Fibroblast of lung (primary cell): ENCODE measurements at places on chromosomes 5 and 9. TPM values are rescaled to one million over a fixed set of nuclear protein-coding genes. Genes with fewer than 3 reads are reported as not detected.

- H3K27ac ChIP-seq: no peak overlapping the region
- H3K27me3 ChIP-seq: no peaks in the 10 kb centered on the region
- H3K36me3 ChIP-seq: no peaks in the 10 kb centered on the region
- peaks cover 15% of the 10 kb centered on the region for H3K4me1 ChIP-seq
- peak overlapping the region; percentile 35 for H3K4me3 ChIP-seq
- no peak for DNase-seq
These were observed 571 bp upstream of the S1PR3 start for GRCh38 chr9:88990729-88991065.

GRCh38 chr5:32709750-32710549, 1.2 kb upstream of the NPR3 start:
- DNase-seq: peak; percentile 79
- peaks cover 8% of the 10 kb centered on the region for H3K27me3 ChIP-seq
- peaks cover 7% of the 10 kb centered on the region for H3K4me1 ChIP-seq
- H3K4me3 ChIP-seq: peak overlapping the region; percentile 81

DNA sequence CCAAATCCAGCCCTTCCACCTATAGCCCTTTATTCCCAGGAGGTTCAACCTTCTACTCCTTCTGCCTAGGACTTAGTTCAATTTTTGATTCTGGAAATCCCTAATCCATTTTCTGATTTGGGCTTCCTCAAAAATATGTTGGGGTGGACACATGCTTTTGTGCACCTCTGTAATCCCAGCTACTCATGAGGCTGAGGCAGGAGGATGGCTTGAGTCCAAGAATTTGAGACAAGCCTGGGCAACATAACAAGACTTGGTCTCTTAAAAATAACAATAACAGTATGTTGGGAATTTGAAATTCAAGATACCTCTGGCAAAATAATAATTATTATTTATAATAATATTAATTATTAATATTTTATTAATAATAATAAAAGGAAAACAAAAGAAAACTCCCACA, 188.7 kb upstream of the TLE4 start:
- no peaks in the 10 kb centered on the region for H3K36me3 ChIP-seq
- H3K27me3 ChIP-seq: no peaks in the 10 kb centered on the region
- H3K27ac ChIP-seq: no peak overlapping the region
- no peak overlapping the region for H3K4me3 ChIP-seq

DNA sequence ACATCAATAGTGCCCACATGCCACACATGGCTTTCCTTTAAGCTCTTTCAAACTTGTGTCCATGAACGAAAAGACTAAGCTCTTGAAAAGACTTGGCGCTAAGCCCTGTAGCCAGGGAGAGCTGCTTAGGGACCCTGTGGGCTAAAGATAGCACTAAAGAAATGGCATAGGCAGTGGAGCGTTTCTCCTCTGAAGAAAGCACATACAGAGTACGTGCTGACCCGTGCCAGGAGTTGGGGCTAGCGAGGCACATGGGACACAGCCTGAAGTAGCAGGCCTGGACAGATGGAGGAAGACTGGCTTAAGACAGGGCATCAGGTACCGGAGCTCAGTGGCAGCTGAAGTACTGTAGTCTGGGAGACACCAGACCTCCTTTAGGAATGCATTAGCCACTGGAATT, 39.7 kb downstream of the ADGRV1 start:
- DNase-seq: no peak
- no peak overlapping the region for H3K4me3 ChIP-seq
- no peak overlapping the region for H3K27ac ChIP-seq
- H3K36me3 ChIP-seq: no peaks in the 10 kb centered on the region
- H3K27me3 ChIP-seq: no peaks in the 10 kb centered on the region

DNA sequence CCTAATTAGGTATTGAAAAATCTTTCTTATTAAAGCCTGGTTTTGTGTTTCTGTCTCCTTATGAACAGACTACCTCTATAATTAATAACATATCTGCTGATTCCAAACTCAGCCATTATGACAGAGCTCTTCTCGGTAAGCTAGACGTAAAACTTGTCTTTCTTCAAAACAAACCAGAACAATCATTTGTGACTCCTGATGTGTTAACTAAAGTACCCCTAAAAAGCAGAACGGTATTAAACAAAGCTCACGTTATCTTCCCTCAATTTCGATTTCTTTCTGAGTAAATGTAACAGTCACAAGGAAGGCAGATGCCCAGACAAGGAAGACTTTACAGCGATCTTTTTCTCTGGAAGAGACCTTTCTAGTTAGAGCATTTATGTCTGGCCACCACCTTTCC, 1.8 kb downstream of the SEMA5A start:
- peak overlapping the region; percentile 66 for H3K27ac ChIP-seq
- H3K4me1 ChIP-seq: no peaks in the 10 kb centered on the region
- DNase-seq: no peak
- no peaks in the 10 kb centered on the region for H3K27me3 ChIP-seq

- H3K27me3 ChIP-seq: no peaks in the 10 kb centered on the region
- no peaks in the 10 kb centered on the region for H3K4me1 ChIP-seq
- no peaks in the 10 kb centered on the region for H3K36me3 ChIP-seq
- peak; percentile 9 for DNase-seq
These were observed 294.7 kb downstream of the CHSY3 start for GRCh38 chr5:130198927-130199326.

- no peaks in the 10 kb centered on the region for H3K4me1 ChIP-seq
- no peak for DNase-seq
- H3K27ac ChIP-seq: no peak overlapping the region
- no peak overlapping the region for H3K4me3 ChIP-seq
- H3K36me3 ChIP-seq: no peaks in the 10 kb centered on the region
These were observed 67.0 kb downstream of the STX17 start for GRCh38 chr9:99973455-99973854.

GRCh38 chr5:93401634-93402213, 179.3 kb downstream of the NR2F1-AS1 start:
- H3K27me3 ChIP-seq: no peaks in the 10 kb centered on the region
- no peaks in the 10 kb centered on the region for H3K4me1 ChIP-seq
- H3K4me3 ChIP-seq: no peak overlapping the region
- H3K36me3 ChIP-seq: no peaks in the 10 kb centered on the region
- DNase-seq: no peak

- H3K4me1 ChIP-seq: peaks cover 2% of the 10 kb centered on the region
- H3K27me3 ChIP-seq: no peaks in the 10 kb centered on the region
These were observed 515.1 kb upstream of the TNC start for GRCh38 chr9:115633104-115633503.

GRCh38 chr9:138010861-138011260, 133.3 kb downstream of the CACNA1B start:
- H3K36me3 ChIP-seq: no peaks in the 10 kb centered on the region
- no peaks in the 10 kb centered on the region for H3K4me1 ChIP-seq
- H3K27me3 ChIP-seq: no peaks in the 10 kb centered on the region
- no peak overlapping the region for H3K27ac ChIP-seq

GRCh38 chr9:122402874-122403273, 32.0 kb downstream of the PTGS1 start:
- H3K4me1 ChIP-seq: peaks cover 13% of the 10 kb centered on the region
- H3K27ac ChIP-seq: peak overlapping the region; percentile 92

DNA sequence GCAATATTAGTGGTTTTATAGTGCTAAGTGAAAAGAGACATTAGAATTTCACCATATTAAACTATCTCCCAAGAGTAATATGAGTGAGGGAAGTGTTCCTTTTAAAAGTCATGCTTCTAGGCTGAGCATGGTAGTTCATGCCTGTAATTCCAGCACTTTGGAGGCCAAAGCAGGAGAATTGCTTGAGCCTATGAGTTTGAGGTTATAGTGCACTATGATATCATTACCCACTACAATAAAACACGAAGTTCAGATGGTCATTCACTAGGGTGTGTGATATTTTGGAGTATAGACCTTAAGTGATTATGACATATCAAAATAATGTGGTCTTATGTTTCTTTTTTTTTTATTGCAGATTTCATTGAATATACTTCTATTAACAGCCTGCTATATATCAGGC, 6.7 kb downstream of the KIF2A start:
- H3K36me3 ChIP-seq: no peaks in the 10 kb centered on the region
- peaks cover 2% of the 10 kb centered on the region for H3K4me1 ChIP-seq
- DNase-seq: no peak
- no peaks in the 10 kb centered on the region for H3K27me3 ChIP-seq
- no peak overlapping the region for H3K4me3 ChIP-seq
- H3K27ac ChIP-seq: no peak overlapping the region

C9orf43 gene
- 0.50 and 0.51 TPM in 2 replicates for total RNA-seq

FBXL17 gene
- 8.3 and 8.7 TPM in 2 replicates for total RNA-seq

SARDH gene
- total RNA-seq: 4.8 and 9.0 TPM in 2 replicates

WNK2 gene
- under 0.01 TPM in 1 of 2 replicates, not detected in the other for total RNA-seq
